Activated CD8-positive, alpha-beta memory T cell treated with anti-CD3 and anti-CD28 coated beads, Interleukin-2, amount 10 ng/mL, durations not matched to agents 7 days and 5 days (primary cell): ENCODE measurements at places on chromosomes 1 and 21.

DNA sequence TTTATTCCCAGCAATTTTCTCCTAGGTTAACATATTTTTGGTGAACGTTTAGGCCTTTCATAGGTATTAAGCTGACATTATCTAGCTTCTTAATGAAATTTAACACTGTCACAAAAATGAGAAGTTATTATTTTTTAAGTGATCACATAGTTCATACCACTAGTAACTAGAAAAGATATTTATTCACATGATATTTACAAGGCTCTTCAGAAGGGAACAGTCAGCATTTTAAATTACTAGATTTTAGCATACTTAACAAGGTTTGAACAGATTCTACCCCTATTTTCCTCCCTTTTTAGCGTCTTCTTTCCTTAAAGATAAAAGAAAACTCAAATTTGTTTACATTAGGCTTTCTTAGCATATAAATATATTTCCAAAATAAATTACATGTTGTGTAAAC lies 65.5 kb upstream of the B3GALT2 start:
- DNase-seq, result no peak
- H3K27ac ChIP-seq, result no peak overlapping the region
- H3K27me3 ChIP-seq, result no peaks in the 10 kb centered on the region
- peaks cover 1% of the 10 kb centered on the region for H3K4me1 ChIP-seq

GRCh38 chr1:94989398-94989797 lies 62.5 kb upstream of the CNN3 start:
- H3K27me3 ChIP-seq, result no peaks in the 10 kb centered on the region
- DNase-seq, result no peak
- H3K4me1 ChIP-seq, result no peaks in the 10 kb centered on the region

DNA sequence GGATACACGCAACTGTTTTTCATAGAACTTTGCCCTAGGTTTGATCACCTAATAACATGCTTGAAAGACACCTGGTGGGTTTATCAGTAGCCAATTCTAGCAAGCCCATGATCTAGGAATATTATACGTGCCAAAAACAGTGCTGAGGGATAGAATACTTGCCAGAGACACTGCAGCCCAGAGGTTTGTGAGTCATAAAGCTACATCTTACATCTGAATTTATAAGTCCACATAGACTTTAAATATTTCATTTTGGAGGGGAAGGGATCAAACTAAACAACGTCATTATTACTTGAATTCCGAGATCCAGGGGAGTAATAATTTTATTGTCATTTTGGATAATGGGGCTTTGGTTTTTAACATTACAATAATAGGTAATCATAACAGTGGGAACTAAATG lies 31.7 kb downstream of the RGL1 start:
- peaks cover 4% of the 10 kb centered on the region for H3K4me1 ChIP-seq
- H3K27ac ChIP-seq, result no peak overlapping the region
- H3K27me3 ChIP-seq, result no peaks in the 10 kb centered on the region
- no peaks in the 10 kb centered on the region for H3K36me3 ChIP-seq
- DNase-seq, result no peak

- H3K4me1 ChIP-seq, result no peaks in the 10 kb centered on the region
- H3K27me3 ChIP-seq, result no peaks in the 10 kb centered on the region
- H3K4me3 ChIP-seq, result no peak overlapping the region
- H3K27ac ChIP-seq, result no peak overlapping the region
Observed at GRCh38 chr1:49251019-49251784, 474.5 kb upstream of the BEND5 start.

DNA sequence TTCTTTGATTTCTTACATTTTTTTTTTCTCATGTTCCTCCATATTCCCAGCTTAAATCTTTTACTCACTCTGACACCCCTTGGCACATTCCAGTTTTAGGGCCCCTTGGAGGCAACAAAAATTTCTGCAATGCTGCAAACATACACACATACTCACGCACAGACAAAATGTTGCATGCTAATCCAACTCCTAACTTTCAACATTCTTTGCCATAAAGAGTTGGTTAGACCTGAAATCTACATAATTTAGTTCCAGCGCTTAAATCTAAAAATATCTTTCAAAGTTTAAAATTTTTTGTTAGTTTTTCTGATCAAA lies 103.9 kb downstream of the PTPN14 start:
- H3K4me3 ChIP-seq, result no peak overlapping the region
- peaks cover 26% of the 10 kb centered on the region for H3K27me3 ChIP-seq
- H3K36me3 ChIP-seq, result peaks cover 2% of the 10 kb centered on the region
- H3K4me1 ChIP-seq, result peaks cover 24% of the 10 kb centered on the region
- H3K27ac ChIP-seq, result no peak overlapping the region

GRCh38 chr1:54883349-54884102 lies 3.5 kb downstream of the DHCR24 start:
- no peak overlapping the region for H3K4me3 ChIP-seq
- peaks cover 58% of the 10 kb centered on the region for H3K36me3 ChIP-seq

- H3K4me1 ChIP-seq, result peaks cover 59% of the 10 kb centered on the region
- peaks cover 8% of the 10 kb centered on the region for H3K27me3 ChIP-seq
- no peak overlapping the region for H3K4me3 ChIP-seq
- H3K27ac ChIP-seq, result peak overlapping the region; percentile 14
Observed at GRCh38 chr1:156663178-156663577, 14.0 kb downstream of the NES start.

DNA sequence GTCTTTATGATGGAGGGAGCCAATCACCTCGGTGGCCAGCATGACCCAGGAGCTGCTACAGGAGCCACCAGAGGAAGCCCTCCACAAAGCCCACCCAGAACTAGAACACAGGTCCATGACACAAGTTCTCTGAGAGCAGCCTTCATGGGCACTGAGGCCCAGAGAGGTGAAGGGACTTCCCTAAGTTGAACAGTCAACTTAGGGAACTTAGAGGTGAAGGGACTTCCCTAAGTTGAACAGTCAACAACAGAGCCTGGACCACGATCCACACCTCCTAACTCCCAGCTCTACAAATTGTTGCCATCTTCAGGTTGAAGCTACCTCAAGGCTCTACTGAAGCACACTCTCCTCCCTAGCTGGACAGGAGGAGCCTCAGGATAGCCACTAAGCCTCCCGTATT lies 132.7 kb downstream of the CCDC185 start:
- H3K27ac ChIP-seq, result no peak overlapping the region
- no peak for DNase-seq
- H3K27me3 ChIP-seq, result peaks cover 27% of the 10 kb centered on the region
- no peaks in the 10 kb centered on the region for H3K36me3 ChIP-seq

GRCh38 chr1:30636621-30637020 lies 86.8 kb downstream of the MATN1 start:
- H3K4me3 ChIP-seq, result no peak overlapping the region
- H3K27ac ChIP-seq, result no peak overlapping the region
- peaks cover 7% of the 10 kb centered on the region for H3K27me3 ChIP-seq
- H3K36me3 ChIP-seq, result no peaks in the 10 kb centered on the region
- DNase-seq, result no peak

- peak overlapping the region; percentile 83 for H3K27ac ChIP-seq
- peak overlapping the region; percentile 92 for H3K4me3 ChIP-seq
- peaks cover 29% of the 10 kb centered on the region for H3K4me1 ChIP-seq
- H3K36me3 ChIP-seq, result no peaks in the 10 kb centered on the region
- peaks cover 15% of the 10 kb centered on the region for H3K27me3 ChIP-seq
Observed at GRCh38 chr1:52727114-52727586, 897 bp downstream of the ZYG11B start.

DNA sequence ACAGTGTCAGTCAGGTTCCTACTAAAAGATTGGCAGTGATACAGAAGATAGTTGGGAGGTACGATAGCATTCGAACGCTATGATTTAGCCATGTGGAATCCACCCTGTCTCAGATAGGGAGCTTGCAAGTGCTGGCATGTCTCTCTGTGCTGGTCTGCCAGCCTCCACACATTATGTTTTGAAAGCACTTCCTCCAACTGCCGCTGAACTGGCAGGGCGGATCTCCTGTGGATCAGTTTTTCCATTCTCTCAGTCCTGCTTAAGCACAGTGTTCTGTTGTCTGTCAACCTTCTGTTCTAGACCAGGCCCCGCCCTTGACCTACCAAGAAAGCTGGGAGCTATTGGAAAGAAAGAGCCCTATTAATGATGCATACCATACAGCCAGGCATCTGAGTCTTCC lies 65.5 kb upstream of the PALMD start:
- H3K4me1 ChIP-seq, result no peaks in the 10 kb centered on the region
- peaks cover 5% of the 10 kb centered on the region for H3K27me3 ChIP-seq
- no peak overlapping the region for H3K4me3 ChIP-seq

DNA sequence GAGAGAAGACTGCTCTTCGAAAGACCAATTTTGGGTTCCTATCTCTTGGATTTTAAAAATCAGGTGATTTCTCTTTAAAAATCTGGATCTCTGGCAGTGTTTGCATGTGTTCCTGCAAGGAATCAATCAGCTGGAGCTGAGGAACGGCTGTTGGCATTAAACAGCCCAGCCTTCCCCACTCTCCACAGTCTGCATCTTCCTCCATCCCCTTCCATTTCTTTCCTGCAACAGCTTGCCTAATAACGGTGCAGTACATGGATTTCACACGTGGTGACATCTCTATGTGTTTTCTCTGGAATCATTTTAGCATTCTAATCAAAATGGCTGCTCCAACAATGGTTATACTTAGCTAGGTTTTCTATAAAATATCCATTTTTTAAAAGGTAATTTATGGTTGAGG lies 20.0 kb downstream of the RIPPLY3 start:
- no peak for DNase-seq
- H3K36me3 ChIP-seq, result no peaks in the 10 kb centered on the region
- peaks cover 6% of the 10 kb centered on the region for H3K27me3 ChIP-seq
- H3K4me3 ChIP-seq, result no peak overlapping the region

GRCh38 chr1:206739411-206740076 lies 31.0 kb upstream of the IL19 start:
- peaks cover 96% of the 10 kb centered on the region for H3K4me1 ChIP-seq
- peaks cover 11% of the 10 kb centered on the region for H3K27me3 ChIP-seq
- DNase-seq, result peak; percentile 77
- peaks cover 6% of the 10 kb centered on the region for H3K36me3 ChIP-seq
- peak overlapping the region; percentile 17 for H3K4me3 ChIP-seq

DNA sequence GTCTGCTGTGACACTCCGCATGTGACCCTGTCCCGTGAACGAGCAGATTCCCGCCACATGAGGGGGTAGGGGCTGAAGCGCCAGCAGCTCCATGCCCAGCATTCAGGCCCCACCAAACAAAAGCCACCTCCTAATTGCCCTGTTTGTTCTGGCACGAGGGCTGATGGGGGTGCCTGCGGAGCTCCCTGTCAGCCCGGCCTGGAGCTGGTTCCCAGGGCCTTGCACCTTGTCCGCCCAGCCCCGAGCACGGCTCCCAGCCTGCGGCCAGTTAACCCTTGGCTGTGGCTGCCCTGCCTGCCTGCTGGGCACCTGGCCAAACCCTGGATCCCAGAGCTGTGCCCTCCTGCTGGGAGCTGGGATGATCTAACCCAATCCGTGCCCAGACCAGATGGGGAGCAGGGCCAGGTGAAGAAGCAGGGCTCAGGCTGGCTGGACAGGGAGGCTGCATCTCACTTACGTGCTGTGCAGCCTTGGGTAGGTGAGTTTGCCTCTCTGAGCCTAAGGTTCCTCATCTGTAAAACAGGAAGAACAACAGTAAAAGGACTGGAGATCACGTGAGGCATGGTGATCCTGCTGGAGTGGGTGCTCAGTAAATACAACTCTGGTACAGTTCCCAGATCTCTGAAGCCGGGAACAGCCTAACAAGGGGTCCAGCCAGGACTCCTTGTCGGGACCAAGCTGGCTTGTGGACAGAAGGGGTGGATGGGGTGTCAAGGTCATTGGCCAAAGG lies 110.9 kb upstream of the IFFO2 start:
- no peaks in the 10 kb centered on the region for H3K27me3 ChIP-seq
- H3K4me1 ChIP-seq, result no peaks in the 10 kb centered on the region
- no peak for DNase-seq
- no peak overlapping the region for H3K4me3 ChIP-seq
- H3K27ac ChIP-seq, result no peak overlapping the region

DNA sequence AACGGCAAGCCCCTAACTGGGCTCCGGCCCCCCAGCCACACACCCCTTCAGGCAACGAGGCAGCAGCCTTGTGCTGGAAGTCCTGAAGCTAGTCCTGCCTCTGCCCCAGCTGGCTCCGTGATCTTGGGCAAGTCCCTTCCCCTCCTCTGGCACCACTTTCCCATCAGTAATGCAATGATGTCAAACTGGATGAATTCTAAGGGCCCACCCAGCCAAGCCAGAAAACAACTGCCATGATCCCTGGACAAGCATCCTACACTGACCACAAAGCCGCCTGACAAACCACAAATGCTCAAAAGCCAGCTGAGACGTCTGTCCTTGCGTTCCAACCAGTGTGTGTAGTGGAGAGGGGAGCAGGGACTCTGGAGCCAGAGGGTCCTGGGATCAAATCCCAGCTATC lies 26.8 kb downstream of the IFFO2 start:
- peaks cover 2% of the 10 kb centered on the region for H3K36me3 ChIP-seq
- peak overlapping the region; percentile 9 for H3K27ac ChIP-seq
- no peak for DNase-seq
- H3K4me3 ChIP-seq, result no peak overlapping the region
